Mucosa of gallbladder (tissue), 1 donor: ENCODE measurements at places on chromosomes 13 and 19. TPM values are rescaled to one million over a fixed set of nuclear protein-coding genes. Genes with fewer than 3 reads are reported as not detected.

DNA sequence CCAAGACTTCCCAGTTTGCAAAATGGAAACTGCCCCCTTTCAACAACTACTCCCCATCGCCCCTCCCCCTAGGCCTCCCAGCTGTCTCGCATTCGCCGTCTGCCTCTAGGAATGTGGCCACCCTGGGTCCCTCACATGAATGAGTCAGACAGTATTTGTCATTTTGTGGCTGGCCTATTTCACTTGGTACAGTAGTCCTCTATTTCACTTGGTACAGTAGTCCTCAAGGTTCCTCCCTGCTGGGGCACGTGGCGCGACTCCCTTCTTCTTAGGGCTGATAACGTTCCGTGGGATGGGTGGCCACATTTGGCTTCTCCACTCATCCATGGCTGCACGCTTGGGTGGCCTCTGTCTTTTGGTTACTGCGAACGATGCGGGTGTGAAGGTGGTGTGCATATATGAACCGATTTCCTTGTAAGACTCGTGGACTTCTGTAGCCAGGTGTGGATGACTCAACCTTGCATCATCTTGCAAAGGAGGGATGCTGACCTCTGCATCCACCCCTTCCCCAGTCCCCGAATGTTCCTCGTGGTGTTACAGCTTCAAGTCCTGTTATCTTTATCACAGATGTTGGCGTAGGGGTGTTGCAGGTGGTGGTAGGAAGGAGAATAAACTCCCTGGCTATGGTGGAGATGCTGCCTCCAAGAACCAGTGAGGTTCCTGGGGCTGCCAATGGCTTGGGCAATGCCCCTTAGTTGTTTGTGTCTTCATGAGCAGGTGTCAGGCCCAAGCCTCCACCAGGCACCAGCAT is 112.1 kb upstream of the SOX1 start:
- DNase-seq = no peak

- DNase-seq = no peak
Measured at GRCh38 chr13:32206097-32206740, 108.9 kb downstream of the ZAR1L start.

- DNase-seq = peak; percentile 48
Measured at GRCh38 chr19:54473071-54473891, at the start of gene CDC42EP5. Gene CDC42EP5, minus strand, starts transcription at chr19:54473296. Its CDS starts 7,749 bp downstream, at chr19:54465547.

- DNase-seq = no peak
Measured at GRCh38 chr13:24822640-24823039, 58.7 kb downstream of the RNF17 start.

DNA sequence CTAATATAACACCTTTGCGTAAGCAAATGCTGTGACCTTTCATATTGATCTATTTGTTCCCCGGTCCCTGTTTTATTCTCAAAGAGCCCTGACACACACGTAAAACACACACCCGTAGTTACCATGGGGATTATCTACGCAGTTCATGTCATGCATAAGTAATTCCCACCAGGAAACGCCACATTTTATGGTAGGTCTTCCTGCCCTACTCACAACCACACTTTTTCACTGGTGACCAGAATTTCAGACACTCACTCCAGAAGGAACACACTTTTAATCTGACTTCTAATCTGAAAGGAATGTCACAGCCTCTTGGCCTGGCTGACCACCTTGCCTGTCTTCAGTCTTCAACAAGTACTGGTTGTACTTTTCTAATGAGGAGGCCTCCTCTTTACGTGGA is 46.8 kb downstream of the SLC7A1 start:
- peak; percentile 75 for DNase-seq

DNA sequence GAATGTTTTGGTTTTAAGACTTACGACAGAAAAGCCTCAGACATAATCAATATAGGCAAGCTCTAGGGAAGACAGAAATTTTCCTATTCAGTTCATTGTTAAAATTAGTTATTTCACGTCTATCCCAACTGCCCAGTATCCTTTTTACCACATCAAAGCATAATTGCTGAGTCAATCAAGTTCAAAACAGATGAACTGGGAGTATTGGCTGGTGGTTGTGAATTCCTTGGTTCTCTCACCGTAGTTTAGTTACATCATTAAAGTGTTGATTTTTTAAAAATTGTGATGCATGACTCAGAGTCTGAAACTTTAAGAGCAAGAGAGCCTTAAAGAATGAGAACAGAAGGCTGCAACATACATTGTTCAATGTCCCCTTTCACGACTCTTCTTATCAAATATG is 143.3 kb upstream of the FREM2 start:
- no peak for DNase-seq

SHD gene
- total RNA-seq = not detected

RNF225 gene
- total RNA-seq = not detected

R3HDM4 gene
- 47.5 TPM for total RNA-seq

TMEM91 gene
- total RNA-seq = 8.6 TPM
